ENCODE measurements at places on chromosomes 1 and 21. TPM values are rescaled to one million over a fixed set of nuclear protein-coding genes. Genes with fewer than 3 reads are reported as not detected.

DNA sequence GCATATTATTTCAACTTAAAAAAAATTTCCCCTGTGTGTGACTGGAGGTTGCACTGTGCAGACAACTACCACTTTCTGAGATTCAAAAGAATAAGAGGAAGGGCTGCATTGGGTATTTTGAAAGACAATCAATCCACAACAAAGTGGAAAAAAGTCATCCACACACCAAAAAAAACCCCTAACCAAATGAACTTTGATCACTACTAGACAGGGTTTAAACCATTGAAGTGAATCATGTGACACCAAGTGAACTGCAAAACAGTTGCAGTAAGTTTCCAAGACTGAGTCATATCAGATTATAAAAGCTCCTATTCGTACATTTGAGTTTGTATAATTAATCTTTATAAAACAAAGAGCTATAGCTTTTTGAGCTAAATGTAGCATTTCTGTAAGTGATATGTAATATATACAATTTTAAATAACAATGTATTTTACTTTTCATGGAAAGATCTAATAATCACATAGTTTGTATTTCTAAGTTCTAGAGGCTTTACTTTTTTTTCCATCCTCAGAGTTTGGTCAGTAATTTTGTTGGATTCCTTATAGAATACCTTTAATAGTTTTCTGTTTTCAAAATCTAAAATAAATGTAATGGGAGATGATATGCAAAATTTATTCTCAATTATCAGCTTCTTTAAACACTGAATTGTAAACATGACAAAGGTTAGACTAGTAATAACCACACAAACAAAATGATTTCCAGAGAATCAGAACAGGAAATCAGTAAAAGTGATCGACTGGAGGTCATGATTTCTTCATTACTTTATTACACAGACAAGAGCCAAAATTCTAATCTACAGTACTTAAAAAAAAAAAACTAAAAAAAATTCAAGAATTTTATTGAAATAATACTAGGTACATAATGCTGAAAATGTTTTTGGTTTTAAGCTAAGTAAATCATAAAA is 50.5 kb upstream of the GFI1 start:
- H3K27ac ChIP-seq: no peak overlapping the region
- H3K4me1 ChIP-seq: no peaks in the 10 kb centered on the region
- H3K36me3 ChIP-seq: no peaks in the 10 kb centered on the region
- H3K4me3 ChIP-seq: no peak overlapping the region

DNA sequence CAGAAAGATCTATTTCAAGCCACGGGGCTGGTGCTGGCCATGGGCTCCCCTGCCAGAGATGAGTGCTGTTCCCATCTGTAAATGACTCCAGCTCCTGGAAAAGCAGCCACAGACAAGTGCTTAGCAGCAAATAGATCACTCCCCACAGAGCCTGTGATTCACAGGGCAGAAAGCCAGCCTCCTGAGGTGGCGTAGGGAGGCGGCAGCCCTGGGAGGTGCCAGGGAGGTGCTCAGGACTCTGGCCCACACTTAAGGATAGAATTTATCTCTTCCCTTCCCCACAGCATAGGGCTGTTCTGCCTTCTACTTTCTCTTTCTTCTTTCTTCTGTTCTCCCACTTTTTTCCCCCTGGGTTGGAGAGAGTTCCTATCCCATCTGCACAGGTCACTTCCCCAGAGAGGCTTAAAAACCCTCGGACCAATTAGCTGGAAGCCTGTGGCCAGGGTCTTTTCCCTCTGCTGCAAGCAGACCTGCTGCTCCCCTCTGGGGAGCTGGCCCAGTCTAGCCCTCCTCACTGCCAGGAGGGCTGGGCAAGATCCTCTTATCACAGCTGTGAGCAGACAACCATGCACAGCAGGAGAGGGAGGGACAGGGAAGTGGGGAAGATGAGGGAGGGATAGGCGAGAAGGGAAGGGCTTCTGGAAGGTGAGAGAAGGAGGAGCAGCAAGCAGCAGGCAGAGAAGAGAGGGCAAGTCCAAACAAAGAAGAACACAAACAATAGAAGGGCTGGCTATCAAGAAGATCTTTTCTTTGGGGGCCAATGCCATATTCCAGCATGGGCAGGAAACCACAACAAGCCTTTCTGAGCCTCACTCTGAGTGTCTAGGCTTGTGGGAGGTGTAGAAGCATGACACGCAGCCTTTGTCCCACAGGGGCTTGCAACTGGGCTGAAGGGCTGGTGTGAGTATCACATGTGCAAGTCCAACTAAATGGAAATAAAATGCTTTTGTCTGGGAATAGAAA is 41.0 kb downstream of the KCND3 start:
- no peak for DNase-seq
- no peak overlapping the region for H3K27ac ChIP-seq
- H3K27me3 ChIP-seq: peaks cover 6% of the 10 kb centered on the region
- peaks cover 8% of the 10 kb centered on the region for H3K4me1 ChIP-seq

GRCh38 chr1:26336477-26337205 is 17.3 kb downstream of the CRYBG2 start:
- H3K27ac ChIP-seq: no peak overlapping the region

GRCh38 chr21:44761747-44762208 is 39.8 kb downstream of the UBE2G2 start:
- H3K27ac ChIP-seq: no peak overlapping the region
- H3K4me1 ChIP-seq: peaks cover 5% of the 10 kb centered on the region
- no peak for DNase-seq

Gene KDF1
- 0.21 TPM for total RNA-seq

All from endothelial cell (in vitro differentiated cells).